Midbrain (tissue), 1 donor: ENCODE measurements at places on chromosomes 3 and 15.

DNA sequence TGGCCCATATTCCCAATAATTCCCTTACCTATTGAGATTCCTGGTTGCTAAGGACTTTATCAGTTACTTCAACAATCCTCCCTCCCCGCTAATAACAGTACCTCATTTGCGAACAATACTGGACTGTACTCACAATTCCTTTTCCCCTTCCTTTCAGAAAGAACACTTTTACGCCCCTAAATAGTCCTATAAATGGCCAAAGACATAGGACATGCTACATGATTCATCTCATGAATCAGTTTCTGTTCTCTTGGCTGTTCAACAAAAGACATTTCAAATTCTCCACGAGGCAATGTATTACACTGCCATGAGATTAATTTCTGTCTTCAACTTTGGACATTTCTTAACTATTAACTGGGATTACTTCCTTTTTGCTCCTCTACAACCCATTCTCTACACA, 264.4 kb downstream of the TIGIT start:
- no peak for DNase-seq

- no peak for DNase-seq
These were observed 150.5 kb downstream of the MAGI1 start for GRCh38 chr3:65888196-65888595.

- DNase-seq: no peak
These were observed 20.7 kb upstream of the LRRC2 start for GRCh38 chr3:46586738-46587246.

- DNase-seq: no peak
These were observed 60.1 kb downstream of the MBNL1 start for GRCh38 chr3:152328841-152329240.

DNA sequence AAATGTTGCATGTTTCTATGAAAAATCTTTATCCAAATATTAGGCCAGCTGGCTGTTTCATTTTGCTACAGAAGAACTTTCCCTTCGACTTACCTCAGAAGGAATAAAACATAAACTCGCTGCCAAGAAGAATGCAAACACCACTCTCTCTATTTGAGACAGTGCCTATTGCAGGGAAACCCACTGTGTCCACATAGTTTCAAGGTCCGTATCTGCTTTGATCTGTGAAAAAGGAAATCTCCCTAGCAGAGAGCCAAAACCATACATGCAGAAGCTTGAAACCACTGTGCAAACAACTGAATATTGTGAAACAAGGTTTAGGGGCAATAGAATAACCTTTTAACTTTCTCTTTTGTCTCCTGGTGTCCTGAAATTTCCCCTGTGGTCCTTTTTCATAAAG, 35.0 kb upstream of the CAPN7 start:
- no peak for DNase-seq

- DNase-seq: no peak
These were observed 39.4 kb upstream of the B3GNT5 start for GRCh38 chr3:183213415-183214276.

- DNase-seq: no peak
These were observed 19.1 kb downstream of the GPR160 start for GRCh38 chr3:170056710-170057454.

DNA sequence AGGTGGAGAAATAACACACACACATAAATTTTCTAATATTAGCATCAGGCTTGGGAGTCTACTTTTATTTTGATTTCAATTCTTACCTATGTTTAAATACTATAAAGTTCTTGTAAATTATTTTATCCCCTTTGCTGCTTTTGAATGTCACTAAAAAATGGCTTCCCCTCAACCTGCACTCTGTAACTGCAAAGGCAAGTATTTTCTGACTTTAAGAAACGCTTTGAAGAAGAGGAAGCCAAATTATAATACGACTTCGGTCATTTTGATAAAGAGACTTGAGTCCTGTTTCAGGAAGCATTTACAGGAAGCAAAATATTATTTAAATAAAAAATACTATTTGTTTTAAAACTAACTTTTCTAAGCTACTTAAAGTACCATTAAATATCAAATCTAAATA, 627.7 kb upstream of the AGTR1 start:
- DNase-seq: no peak

DNA sequence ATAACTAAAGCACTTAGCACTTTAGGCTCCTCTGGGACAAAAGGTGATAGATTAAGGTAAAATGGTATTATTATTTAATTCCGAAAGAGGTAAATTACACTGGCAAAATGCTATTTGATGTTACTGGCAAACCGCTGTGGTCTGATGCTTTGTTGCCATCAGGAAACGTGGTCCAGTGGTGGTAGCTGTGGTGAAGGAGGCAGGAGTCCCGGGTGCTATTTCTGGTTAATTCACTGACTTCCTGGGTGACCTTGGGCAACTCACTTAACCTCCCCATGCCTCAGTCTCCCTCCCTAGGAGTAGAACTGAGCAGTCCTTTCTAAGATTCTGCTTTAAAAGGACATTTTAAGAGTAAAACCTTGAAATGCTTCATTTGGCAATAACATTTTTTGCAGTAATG, 233.4 kb downstream of the ZPLD1 start:
- no peak for DNase-seq

GRCh38 chr3:140188285-140188684, 253.3 kb downstream of the CLSTN2 start:
- no peak for DNase-seq

DNA sequence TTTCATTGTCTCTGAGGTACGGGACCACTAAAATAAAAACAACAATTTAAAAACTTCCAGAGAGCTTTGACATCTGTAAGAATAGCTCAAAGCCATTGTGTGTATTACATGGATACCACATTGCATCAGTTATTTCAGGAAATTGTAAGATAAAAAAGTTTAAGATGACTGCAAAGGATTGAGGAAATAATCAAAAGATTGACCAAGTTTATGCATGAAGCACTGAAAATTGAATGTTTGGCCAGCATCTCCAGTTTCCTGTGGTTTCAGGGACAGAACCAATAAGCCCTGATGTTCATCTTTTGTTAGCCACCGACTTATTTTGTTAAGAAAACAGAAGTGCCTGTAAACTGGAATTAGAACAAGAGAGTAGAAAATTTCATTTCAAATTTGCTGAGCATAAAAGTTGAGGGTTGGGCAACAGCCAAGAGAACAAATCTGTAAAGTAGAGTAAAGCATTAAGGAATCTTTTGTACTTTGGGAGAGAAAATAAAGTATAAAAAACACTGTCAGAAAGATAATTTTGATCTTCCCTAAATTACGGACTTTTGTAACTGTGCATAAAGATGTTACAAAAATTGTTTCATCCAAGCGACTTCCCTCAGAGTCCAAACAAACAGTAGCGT, 211.5 kb upstream of the P2RY1 start:
- DNase-seq: peak; percentile 12

DNA sequence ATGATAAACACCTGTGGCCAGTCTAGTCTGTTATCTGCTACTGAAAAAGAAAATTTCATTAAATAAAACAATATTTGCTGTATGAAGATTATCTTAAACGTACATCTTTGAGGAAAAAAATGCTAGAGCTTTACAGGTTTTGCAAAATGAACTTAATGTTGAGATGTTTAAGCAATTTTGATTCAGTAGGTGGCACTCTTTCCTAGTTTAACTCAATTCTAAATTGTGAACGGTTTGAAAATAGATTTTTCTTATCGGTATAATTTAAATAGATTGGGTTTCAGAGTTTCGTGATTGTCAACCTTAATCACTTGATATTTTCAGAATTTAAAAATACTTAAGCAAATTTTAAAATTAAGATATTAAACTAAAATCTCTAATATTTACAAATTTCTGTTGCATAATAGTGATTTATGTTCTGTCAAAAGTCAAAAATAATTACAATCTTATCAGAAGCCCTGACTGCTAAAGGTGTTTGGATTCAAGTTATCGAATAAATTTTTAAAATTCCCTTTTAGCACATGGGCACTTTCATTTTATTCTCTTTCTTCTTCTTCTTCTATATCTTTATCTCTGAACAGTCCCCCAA, 7.0 kb upstream of the RNF111 start:
- DNase-seq: peak; percentile 55

DNA sequence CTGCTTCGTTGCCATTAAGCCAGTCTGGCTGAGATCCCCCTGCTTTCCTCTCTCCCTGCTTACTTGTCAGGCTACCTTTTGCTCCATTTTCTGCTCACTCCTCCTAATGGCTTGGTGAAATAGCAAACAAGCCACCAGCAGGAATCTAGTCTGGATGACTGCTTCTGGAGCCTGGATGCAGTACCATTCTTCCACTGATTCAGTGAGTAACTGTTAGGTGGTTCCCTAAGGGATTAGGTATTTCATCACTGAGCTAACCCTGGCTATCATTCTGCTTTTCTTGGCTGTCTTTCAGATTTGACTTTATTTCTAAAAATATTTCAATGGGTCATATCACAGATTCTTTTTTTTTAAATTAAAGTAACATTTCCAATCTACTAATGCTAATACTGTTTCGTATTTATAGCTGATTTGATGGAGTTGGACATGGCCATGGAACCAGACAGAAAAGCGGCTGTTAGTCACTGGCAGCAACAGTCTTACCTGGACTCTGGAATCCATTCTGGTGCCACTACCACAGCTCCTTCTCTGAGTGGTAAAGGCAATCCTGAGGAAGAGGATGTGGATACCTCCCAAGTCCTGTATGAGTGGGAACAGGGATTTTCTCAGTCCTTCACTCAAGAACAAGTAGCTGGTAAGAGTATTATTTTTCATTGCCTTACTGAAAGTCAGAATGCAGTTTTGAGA, 25.0 kb downstream of the CTNNB1 start:
- DNase-seq: no peak

- no peak for DNase-seq
These were observed 133.0 kb downstream of the XXYLT1 start for GRCh38 chr3:195137638-195138588.

GRCh38 chr3:50003824-50004223, 63.9 kb downstream of the RBM6 start:
- DNase-seq: no peak

GRCh38 chr3:161508852-161509477, 12.4 kb downstream of the OTOL1 start:
- DNase-seq: no peak

DNA sequence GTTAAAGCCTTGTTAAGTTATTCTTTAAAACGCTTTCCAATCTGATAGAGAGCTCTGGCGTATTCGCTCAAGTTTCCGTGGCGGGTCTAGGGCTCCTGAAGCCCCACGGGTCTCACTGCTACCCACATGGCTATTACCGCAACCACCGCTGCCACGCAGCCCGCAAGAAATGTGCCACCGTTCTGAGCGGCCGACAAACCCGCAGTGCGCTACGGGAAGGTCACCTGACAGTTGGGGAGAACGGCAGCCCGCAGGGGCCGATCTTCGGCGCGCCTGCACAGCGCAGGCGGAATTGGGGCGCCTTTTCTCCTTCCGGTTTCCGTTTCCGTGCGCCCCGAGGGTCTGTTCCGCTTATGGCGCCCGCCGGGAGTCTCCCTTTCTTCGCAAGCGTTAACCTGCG, 76.6 kb upstream of the SNRPN start:
- peak; percentile 4 for DNase-seq

- no peak for DNase-seq
These were observed 53.0 kb downstream of the PDIA5 start for GRCh38 chr3:123119802-123120201.

DNA sequence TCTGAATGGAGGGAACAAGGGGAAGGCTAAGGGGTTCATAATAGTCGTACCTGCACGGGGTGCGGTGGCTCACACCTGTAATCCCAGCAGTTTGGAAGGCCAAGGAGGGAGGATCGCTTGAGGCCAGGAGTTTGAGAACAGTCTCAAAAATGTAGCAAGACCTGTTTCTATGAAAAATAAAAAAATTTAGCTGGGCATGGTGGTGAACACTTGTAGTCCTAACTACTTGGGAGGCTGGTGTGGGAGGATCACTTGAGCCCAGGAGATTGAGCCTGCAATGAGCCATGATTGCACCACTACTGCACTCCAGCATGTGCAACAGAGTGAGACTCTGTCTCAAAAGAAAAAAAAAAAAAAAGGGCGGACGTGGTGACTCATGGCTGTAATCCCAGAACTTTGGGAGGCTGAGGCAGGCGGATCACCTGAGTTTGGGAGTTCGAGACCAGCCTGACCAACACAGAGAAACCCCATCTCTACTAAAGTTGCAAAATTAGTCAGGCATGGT, 17.9 kb upstream of the HDAC11 start:
- no peak for DNase-seq

GRCh38 chr15:85149465-85150129, 167.9 kb downstream of the PDE8A start:
- no peak for DNase-seq

DNA sequence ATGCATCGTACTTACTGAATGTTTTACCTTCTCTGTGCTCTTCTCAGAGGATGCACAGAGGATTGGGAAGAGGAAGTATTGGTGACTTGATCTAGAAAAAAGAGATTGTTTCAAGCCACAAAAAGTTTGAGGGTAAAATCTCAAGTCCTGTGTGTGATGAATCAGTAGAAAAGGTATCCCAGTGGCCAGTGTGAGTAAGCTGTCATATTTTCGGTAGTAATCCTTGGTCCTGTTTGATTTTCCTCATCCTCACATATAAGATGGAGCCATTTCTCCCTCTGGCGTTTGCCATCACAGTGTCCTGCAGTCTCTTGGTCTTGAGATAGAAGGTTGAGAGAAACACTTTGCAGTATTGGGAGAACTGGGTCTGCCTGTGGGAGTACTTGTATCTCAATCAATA, 166.8 kb downstream of the LPP start:
- DNase-seq: no peak

DNA sequence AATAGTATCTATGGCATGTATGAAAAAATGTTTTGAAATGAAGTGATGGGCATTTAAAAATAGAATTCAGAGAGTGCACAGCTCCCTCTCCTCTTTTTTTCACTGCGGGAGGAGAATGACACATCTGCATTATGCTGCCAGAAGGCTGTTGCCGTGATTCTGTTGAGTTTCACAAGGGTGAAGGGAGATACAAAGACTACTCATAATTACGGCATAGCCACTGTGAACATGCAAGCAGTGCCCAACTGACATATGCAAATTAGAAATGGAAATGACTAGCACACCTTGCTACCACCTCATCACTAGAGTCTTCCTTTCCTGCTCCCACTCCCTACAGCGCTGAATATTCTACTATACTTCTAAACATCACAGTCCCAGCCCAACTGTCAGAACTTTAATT, 20.1 kb downstream of the IFT57 start:
- no peak for DNase-seq
